ENCODE measurements at places on chromosomes 2 and 18.

DNA sequence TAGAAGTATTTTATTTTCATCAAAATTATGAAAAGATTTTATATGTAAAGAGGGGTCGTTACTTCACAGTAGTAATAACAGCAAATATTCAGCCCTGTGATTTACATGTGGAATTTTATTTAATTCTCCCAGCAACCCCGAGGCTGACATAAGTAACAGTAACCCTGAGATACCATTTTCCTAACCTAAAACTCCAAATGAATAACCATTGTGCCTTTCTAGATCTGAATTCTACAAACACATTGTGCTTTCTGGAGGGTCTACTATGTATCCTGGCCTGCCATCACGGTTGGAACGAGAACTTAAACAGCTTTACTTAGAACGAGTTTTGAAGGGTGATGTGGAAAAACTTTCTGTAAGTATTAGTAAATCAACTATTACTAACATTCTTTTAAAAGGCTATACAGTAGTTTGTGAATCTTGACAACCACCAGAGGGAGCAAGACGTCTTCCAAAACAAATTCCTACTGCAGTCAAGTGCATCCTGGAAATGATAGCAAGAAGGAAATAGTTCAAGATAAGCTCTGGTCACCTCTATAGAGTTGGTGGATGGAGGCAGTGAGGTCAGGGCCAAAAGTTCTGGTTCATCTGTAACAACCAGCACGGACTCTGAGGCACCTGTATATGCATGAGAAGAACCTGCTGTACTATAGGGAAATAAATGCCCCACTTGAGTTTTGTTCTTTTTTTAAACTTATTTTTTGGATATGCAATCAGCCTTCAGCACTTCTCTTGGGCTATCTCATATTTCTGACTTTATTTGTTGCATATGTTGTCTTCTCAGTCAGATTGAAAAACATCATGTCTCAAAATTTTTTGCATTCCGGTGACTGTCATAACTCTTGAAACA, 37.4 kb downstream of the ACTR2 start:
- no peak for DNase-seq

- no peak for DNase-seq
Observed at GRCh38 chr2:218708086-218708485, 2.5 kb upstream of the TTLL4 start.

GRCh38 chr2:191572319-191572718, 105.6 kb upstream of the NABP1 start:
- DNase-seq, result no peak

DNA sequence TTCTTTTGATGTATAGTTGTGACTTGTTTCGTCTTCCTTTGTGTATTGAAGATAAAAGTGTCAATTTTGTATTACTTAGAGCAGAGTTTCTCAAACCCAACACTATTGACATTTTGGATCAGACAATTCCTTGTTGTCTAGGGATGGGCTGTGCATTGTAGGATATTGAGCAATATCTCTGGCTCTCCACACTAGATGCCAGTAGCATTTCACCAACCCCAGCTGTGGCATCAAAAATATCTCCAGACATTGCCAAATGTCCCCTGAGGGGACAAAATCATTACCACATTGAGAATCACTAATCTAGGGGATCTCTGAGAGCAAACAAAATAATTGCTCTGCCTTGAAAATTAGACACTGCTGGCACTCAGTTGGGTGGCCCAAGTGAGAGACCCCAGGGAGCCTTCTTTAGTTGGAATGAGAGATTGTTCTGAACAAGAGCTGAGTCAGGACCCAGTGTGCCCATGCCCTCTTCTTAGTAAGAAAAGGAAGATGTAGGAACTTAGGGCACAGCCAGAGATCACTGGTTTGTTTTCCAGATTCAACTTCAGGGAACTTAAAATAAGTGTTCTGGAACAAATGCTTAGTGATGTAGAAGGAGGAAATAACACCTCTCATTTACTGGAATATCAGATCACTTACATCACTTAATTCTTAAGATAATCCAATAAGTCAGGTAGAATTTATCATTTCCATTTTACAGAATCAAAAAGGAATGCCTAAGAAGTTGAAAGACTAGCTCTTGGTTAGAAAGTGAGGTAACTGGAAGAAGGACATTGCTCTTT, 466.6 kb upstream of the TNP1 start:
- no peak for DNase-seq

GRCh38 chr2:237977380-237977779, 10.6 kb downstream of the UBE2F start:
- no peak for DNase-seq

- DNase-seq, result no peak
Observed at GRCh38 chr2:3899536-3900155, 196.3 kb downstream of the DCDC2C start.

DNA sequence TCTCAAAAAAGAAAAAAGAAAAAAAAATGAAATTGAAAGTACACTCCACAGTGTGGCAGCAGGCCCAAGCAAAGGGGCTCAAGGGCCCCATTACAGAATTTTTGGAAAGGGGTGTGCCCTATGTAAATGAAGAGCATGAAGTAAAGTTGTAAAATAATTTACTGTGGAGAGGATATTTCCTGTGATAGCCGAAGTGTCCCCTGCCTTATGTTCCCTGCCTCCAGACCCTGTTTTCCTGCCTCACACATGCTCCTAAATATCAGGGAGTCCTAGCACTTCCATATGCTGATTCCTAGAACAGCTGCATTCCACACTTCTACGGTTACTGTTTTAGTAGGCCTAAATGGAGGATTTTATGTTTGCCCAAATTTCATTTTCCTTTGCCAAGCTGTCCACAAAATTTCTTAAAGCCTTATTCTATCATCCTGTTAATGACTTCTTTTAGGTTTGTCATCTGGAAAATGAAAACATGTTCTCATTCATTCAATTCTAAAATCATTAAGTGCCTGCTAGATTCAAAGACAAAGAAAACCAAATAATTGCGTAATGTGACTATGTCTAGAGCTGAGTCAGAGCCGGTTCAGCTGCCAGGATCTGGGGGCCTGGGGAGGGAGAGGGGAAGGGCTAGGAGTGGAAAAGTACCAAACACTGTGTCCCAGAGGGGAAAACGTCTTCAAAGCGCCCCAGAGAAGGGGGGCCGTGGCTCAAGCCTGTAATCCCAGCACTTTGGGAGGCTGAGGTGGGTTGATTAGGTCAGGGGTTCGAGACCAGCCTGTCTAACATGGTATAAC, 25.9 kb upstream of the IMPA2 start:
- DNase-seq, result no peak

DNA sequence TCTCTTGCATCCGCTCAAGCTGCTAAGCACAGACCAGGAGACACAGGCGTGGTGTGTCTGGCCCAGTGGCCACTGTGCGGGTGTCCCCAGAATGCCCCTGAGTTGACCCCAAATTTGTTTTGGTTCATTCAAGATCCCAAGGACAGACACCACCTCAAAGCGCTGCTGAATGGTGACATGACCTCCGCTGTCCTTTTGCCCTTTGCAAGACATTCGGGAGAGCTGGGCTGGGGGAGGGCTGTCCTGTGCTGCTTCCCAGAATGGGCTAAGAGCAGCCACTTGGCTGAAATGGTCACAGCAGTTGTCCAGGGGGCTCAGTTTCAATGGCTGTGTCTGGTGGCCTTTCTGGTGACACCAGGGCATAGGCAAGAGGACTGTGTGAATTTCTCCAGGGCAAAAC, 84.1 kb downstream of the SMIM21 start:
- no peak for DNase-seq

- no peak for DNase-seq
Observed at GRCh38 chr2:39218391-39218790, 25.4 kb downstream of the CDKL4 start.

- DNase-seq, result no peak
Observed at GRCh38 chr2:39394516-39394961, 42.5 kb downstream of the MAP4K3 start.

DNA sequence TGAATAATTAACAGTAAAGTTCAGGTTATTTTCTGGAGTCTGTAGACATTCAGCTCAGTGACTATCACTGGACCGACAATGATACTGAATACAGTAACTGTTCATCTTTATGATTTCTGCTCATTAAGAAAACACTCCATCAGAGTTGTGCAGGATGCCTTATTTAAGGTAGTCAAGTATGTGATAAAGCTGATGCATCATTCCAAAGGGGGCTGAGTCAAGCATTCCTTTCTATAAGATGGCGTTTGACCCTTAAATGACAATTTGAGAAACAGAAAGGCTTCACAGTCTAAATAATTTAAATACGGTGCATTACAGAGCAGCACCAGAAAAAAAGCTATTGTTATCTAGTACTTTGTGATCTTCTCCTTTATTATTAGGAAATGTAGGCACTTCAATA, 131.1 kb downstream of the CDH2 start:
- no peak for DNase-seq

GRCh38 chr2:120598416-120598815, 137.3 kb upstream of the GLI2 start:
- DNase-seq, result no peak

GRCh38 chr2:6955511-6956136, 38.4 kb downstream of the RNF144A start:
- DNase-seq, result no peak

GRCh38 chr2:174334278-174334715, 457 bp upstream of the SP9 start:
- no peak for DNase-seq

DNA sequence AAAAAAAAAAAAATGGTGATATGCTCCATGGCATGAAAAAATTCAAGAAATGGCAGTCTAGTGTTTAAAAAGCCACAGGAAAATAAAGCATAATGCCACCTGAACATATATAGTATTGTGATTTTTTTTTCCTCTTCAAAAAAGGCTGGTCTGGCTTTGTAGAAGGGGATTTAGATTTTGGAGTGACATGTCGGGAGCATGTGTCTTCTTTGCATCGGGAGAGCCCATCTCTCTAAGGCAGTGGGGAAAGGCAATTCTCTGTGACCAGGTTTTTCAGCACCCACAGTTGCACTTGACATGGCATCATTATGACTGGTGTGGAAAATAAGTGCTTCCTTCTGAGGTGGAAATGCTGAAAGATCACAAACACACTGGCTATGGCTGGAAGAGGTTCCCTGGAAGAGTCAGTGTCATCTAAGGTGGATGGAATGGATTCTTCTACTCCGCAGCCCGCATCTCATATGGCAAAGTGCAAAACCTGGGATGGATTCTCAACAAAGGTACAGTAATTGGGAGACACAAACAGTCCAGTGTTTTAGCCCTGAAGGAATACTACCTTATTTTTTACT, 172.5 kb downstream of the AGAP1 start:
- DNase-seq, result no peak

All from cortex of kidney (tissue), 1 donor.